ENCODE measurements at places on chromosomes 13 and 19. TPM values are rescaled to one million over a fixed set of nuclear protein-coding genes. Genes with fewer than 3 reads are reported as not detected.

The ZNF414 gene
- total RNA-seq: 17.2 TPM

The LTBP4 gene
- total RNA-seq: 46.9 TPM

The TNFSF11 gene
- total RNA-seq: not detected

The TMEM145 gene
- total RNA-seq: 0.70 TPM

The GAS6 gene
- 287 TPM for total RNA-seq

The PDE4C gene
- total RNA-seq: 0.64 TPM

The AZU1 gene
- 1.00 TPM for total RNA-seq

DNA sequence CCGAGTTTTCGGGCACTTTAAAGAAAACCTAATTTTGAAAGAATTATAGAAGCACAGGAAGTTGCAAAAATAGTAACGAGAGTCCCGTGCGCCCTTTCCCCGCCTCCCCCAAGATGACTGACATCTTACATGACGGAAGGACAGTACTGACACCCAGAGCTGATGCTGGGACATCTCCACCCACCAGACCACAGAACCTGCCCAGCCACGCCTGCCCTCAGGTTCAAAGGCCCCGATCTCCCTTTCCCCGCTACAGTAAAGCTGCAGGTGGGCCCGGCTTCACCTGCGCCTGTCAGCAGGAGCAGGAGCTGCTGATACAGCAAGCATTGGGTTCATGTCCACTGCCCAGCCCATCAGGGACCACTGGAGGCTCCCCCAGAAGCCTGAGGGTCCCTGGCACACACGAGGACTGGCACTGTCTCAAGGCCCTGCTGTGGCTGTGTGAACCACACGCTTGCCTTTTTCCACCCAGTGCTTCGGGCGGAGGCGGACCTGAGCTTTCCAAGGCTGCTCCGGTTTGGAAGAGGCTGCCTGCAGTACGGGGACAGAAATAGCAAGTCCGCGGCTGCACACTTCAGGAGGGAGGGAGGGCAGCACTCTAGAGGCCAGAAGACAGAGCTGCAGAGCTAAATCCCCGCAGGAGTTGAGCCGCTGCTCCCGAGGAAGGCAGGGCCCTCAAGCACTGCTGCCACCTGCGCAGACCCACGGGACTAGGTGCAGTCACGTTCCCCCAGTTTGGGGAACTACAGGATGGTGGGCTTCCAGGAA, 8.7 kb downstream of the MAP2K2 start:
- DNase-seq: no peak

- DNase-seq: no peak
These were observed 147.2 kb upstream of the KLHL1 start for GRCh38 chr13:70255406-70255991.

DNA sequence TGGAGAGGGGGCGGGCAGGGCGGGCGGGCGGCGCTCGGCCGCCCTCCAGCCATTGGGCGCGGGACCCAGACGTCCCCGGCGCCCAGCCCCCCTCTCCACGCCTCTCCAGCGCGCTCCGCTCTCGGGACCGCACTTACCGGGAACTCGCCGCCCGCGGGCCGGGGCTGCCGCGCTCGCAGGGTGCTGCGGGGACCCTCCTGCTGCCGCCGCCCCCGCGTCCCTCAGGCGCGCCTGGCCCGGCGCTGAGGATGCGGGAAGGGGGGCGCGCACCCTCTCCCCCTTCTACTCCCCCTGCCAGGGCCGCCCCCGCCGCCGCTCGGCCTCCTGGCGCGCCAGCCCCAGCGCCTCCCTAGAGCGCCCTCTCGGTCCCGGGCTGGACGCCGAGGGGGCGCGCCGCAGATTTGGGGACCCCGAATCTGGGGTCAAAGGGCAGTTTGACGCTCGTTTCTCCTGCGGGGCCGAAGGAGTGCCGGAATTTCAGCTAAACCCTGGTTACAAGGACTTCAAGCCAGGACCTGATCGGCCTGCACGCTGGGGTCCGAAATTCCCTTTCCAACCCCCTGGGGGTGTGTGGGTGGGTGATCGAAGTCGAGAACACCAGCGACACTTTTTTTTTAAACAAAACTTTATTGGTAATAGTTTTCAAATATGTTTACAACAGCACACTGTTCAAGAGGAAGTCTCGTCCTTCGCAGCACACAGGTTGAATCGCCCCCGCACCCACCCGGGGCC, 696 bp upstream of the SAMD1 start:
- DNase-seq: peak; percentile 55

DNA sequence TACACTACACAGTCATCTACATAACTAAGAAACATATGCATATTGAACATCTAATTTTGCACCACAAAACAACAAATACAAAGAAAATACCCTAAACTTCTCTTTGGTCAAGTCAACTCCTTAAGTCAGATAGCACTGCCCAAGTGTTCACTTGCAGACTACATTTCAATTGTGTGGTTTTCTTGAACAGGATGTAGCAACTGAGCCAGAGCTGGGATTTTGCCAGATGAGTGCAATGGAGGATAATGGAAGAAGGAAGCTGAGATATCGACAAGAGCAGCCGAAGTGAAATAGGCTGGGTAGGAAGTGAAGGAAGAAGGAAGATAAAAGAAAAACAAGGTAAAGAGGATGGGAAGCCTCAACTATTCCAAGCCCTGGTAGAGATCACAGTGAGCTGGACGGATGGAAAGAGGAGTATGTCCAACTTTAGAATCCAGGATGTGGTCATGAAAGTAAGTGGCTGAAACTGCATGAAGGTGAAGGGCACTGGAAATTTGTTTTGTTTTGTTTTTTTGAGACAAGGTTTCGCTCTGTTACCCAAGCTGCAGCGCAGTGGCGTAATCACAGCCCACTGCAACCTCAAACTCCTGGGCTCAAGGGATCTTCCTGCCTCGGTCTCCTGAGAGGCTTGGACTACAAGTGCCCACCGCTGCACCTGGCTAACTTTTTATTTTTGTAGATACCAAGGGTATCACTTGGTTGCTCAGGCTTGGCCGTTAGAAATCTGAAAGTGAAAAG, 15.0 kb downstream of the NUFIP1 start:
- DNase-seq: peak; percentile 74

DNA sequence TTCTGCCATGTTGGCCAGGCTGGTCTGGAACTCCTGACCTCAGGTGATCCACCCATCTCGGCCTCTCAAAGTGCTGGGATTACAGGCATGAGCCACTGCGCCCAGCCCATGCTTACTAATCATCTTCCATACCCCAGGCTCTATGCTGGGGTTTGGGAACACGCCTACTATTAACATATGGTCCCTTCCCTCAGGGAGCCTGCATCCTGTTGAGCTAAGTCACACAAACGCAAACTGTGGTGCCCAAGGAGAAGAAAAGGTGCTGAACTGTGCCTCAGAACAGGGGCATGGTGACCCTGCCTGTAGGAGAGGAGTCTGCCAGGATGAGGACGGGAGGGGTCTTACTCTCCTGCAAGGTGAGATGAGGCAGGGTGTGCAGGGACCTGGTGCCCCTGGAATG, 5.6 kb downstream of the MICOS13 start:
- DNase-seq: no peak

- DNase-seq: peak; percentile 72
These were observed 59.3 kb upstream of the WDFY2 start for GRCh38 chr13:51524829-51525566.
